ENCODE measurements at places on chromosomes 1 and 21. TPM values are rescaled to one million over a fixed set of nuclear protein-coding genes. Genes with fewer than 3 reads are reported as not detected.

- DNase-seq, result no peak
Measured at GRCh38 chr1:174413632-174414031, 34.1 kb upstream of the GPR52 start.

GRCh38 chr1:101136739-101137138, 100.1 kb upstream of the S1PR1 start:
- DNase-seq, result peak; percentile 56

GRCh38 chr1:17429183-17429582, 10.3 kb downstream of the RCC2 start:
- no peak for DNase-seq

DNA sequence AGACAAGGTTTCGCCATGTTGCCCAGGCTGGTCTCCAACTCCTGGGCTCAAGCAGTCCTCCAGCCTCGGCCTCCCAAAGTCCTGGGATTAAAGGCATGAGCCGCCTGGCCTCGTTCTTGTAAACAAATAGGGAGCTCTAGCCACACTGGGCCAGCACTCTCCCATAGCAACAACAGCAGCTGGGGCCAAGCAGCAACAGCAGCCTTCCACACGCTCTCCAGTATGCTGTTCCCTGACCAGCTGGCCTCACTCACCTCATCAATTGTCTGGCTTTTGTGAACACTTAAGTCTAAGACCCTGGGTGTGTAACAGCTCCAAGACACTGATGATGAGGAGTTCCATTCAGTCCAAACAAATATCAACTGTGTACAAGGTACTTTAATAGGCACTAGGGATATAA, 16.9 kb upstream of the GLIS1 start:
- DNase-seq, result no peak

DNA sequence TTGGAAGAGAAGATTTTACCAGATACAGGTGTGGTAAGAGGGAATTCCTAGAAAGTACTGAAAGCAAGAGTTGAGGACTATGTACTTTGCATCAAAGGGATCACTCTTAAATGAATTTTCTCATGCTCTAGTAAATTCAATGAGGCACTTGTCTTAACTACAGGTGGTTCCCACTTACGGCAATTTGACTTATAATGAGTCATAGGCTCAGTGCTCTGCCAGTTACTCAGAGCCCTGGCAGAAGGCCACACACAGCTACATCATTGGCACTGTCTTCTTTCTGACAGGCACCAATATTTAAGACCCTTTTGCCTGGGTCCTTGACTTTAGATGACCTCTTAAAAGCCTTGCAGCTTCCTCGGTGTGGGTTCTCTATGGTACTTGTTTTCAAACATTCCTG, 15.9 kb upstream of the ADAMTS5 start:
- no peak for DNase-seq

DNA sequence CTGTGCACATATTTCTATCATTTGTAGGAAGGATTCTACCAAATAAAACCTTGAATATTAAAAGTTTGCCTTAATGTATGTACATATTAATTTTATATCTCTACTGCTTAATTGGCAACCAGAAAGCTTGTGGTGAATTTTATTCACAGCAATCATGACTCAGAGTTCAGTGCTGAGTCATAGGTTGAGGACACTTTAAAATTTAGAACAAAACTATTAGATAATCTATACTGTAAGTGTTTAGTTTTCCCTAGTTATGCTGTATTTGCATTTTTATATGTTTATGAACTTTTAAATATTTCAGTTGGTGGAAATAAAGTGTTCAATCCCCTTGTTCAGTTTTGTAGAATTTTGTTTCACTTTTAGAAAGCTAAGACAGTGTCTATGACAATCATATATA, 841.5 kb downstream of the KCNT2 start:
- DNase-seq, result no peak

DNA sequence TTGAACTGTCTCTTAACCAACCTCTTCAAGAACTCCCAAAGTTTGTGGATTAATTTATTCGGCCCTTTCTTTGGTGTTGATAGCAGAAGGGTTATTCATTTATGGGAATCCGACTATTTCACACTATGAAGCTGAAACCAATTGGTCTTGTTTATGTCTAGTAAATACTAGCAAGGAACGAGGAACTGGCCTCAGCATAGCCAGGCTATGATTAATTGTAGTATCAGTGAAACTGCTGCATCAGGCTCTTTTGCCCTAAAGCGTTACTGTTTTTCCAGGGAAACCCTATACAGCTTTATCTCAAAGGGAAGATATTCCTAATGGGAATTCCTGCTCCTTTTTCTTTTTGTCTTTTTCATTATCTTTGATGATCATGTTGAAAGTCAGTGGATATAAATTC, 35.1 kb downstream of the CLEC20A start:
- DNase-seq, result no peak

- DNase-seq, result peak; percentile 35
Measured at GRCh38 chr1:17274186-17275170, 25.6 kb downstream of the PADI3 start.

- no peak for DNase-seq
Measured at GRCh38 chr1:183236158-183236725, 50.2 kb downstream of the LAMC2 start.

GRCh38 chr1:89941110-89941766, 53.7 kb upstream of the ZNF326 start:
- no peak for DNase-seq

GRCh38 chr1:44785029-44785380, 3.0 kb downstream of the BEST4 start:
- no peak for DNase-seq

- no peak for DNase-seq
Measured at GRCh38 chr1:18283601-18284385, 176.2 kb downstream of the IGSF21 start.

DNA sequence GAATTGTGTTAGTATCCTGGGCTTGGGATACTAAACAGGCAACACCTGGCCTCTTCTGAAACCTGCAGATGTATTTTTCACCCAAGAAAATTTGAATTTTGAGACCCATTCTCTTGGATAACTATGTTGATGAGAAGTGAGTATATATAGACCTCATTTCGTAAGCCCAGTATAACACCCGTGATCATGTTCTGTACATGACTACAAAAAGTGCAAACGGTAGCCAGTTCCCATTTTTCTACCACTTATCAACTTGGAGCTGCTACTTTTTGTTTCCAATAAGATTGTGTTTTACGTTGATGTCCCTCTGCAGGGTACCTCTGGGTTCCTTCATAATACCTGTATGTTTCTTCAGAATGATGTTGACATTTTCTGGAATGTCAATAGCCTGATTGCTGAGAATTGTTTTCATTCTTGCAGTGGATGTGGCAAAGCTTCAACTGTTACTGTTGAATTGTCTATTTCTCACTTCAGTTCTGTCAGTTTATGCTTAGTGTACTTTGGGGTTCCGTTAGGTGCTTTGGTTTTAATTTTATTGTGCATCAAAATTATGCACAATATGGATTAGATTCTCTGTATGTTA, 48.1 kb downstream of the ZFYVE9 start:
- no peak for DNase-seq

- DNase-seq, result no peak
Measured at GRCh38 chr1:14160781-14161180, 437.7 kb upstream of the KAZN start.

DNA sequence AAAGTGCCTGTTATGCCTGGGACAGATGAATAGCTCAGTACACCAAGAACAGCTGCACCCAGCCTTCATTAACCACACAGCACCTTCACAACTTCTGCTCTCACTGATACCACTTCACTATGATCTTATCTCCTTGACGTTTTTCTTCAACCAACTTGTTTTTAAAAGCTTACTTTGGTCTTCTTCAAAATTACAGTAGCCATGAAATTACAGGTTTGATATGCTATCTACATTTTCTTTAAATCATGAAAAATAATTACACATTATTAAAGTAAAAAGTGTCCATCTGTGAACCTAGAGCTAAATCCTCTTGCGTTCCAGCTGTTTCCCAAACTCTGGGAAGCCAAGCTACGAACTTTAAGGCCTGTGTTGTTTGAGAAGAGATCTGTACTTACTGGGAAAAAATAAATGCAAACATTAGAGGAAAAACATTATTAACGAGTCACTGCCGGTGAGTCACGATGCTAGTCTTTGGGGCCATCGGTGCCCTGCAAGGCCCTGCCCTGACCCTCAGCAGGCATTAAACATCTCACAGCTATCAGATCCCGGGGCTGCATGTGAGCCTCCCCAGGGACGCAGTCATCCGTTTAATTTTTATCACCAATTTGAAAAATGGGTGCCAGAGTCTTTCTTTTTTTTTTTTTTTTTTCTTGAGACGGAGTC, 56.3 kb upstream of the GPR153 start:
- DNase-seq, result no peak

FTCD gene
- total RNA-seq, result 0.50 TPM

RNF115 gene
- total RNA-seq, result 15.5 TPM

KRTAP10-2 gene
- total RNA-seq, result not detected

Data from activated CD8-positive, alpha-beta T cell treated with anti-CD3 and anti-CD28 coated beads, Interleukin-2, amount 10 ng/mL, durations not matched to agents 7 days and 5 days (primary cell).